Activated naive CD4-positive, alpha-beta T cell treated with anti-CD3 and anti-CD28 coated beads, Interleukin-2, amount 10 ng/mL, durations not matched to agents 5 hours and 36 hours (primary cell): ENCODE measurements at places on chromosomes 16 and 17. TPM values are rescaled to one million over a fixed set of nuclear protein-coding genes. Genes with fewer than 3 reads are reported as not detected.

TBC1D16 gene
- 0.68 TPM for total RNA-seq

PPP4C gene
- total RNA-seq: 124 TPM

SNTB2 gene
- total RNA-seq: 18.2 TPM

TPSAB1 gene
- not detected for total RNA-seq

AOC2 gene
- 1.2 TPM for total RNA-seq

SLC5A11 gene
- total RNA-seq: not detected

PPM1E gene
- not detected for total RNA-seq

PITPNM3 gene
- total RNA-seq: 0.60 TPM

NECAB2 gene
- total RNA-seq: not detected

NPIPB13 gene
- total RNA-seq: 7.5 TPM

UNC45B gene
- total RNA-seq: 0.10 TPM

CDH8 gene
- total RNA-seq: not detected

P2RX1 gene
- total RNA-seq: 0.15 TPM

CDH1 gene
- not detected for total RNA-seq

CLEC16A gene
- 37.5 TPM for total RNA-seq

CDRT15 gene
- not detected for total RNA-seq

CBX8 gene
- 6.9 TPM for total RNA-seq

BEAN1 gene
- not detected for total RNA-seq

CEP295NL gene
- total RNA-seq: not detected

SLC35G6 gene
- total RNA-seq: not detected

PPP1R27 gene
- not detected for total RNA-seq

KRTAP9-4 gene
- total RNA-seq: not detected

ITGAL gene
- total RNA-seq: 550 TPM

MYH8 gene
- total RNA-seq: not detected

TBC1D3 gene
- total RNA-seq: not detected

DRC3 gene
- total RNA-seq: not detected

TPSG1 gene
- total RNA-seq: not detected

KRT9 gene
- not detected for total RNA-seq

CTRB2 gene
- total RNA-seq: not detected

DNASE1 gene
- total RNA-seq: 45.2 TPM

ESRP2 gene
- 0.07 TPM for total RNA-seq

MLYCD gene
- 4.7 TPM for total RNA-seq

EPX gene
- total RNA-seq: not detected

DNASE1L2 gene
- total RNA-seq: 2.6 TPM

CD7 gene
- 238 TPM for total RNA-seq

SHCBP1 gene
- 31.5 TPM for total RNA-seq

HSBP1 gene
- 50.9 TPM for total RNA-seq

KCNH6 gene
- total RNA-seq: not detected

FBXW10B gene
- total RNA-seq: 0.19 TPM

CES3 gene
- 4.8 TPM for total RNA-seq

PHOSPHO1 gene
- total RNA-seq: not detected

B9D1 gene
- total RNA-seq: 2.7 TPM

CRISPLD2 gene
- 0.58 TPM for total RNA-seq

OTOP3 gene
- not detected for total RNA-seq
